ENCODE measurements at places on chromosomes 12 and 14. TPM values are rescaled to one million over a fixed set of nuclear protein-coding genes. Genes with fewer than 3 reads are reported as not detected.

The LMO3 gene
- total RNA-seq, result 0.50 TPM

The SLC6A13 gene
- total RNA-seq, result not detected

The SRRM4 gene
- not detected for total RNA-seq

DNA sequence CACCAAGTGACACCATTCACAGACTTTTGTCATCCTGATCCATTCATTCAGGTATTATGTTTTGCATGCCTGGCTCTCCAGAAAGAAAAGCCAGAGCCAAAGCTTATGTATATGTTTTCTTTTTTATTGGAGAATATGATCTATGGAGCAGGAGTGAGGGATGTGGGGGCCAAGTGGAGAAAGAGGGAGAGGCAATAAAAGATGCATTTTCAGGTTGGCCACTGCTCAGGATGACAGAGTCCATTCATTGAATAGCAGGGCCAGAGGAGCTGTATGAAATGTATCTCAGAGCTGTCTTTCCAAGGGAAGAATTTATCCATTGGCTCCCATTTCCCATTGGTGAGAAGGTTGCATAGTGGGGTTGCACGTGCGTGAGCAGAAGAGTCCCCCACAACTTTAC, 416.1 kb downstream of the ATP23 start:
- no peaks in the 10 kb centered on the region for H3K36me3 ChIP-seq
- H3K4me3 ChIP-seq, result no peak overlapping the region
- no peak for DNase-seq
- no peaks in the 10 kb centered on the region for H3K27me3 ChIP-seq
- H3K27ac ChIP-seq, result no peak overlapping the region

The IQSEC3 gene
- total RNA-seq, result 1.3 TPM

- H3K27ac ChIP-seq, result no peak overlapping the region
- no peaks in the 10 kb centered on the region for H3K36me3 ChIP-seq
- no peaks in the 10 kb centered on the region for H3K27me3 ChIP-seq
- DNase-seq, result no peak
- no peak overlapping the region for H3K4me3 ChIP-seq
Observed at GRCh38 chr12:19498099-19498498, 58.8 kb downstream of the AEBP2 start.

The DIO2 gene
- total RNA-seq, result 3.3 TPM

DNA sequence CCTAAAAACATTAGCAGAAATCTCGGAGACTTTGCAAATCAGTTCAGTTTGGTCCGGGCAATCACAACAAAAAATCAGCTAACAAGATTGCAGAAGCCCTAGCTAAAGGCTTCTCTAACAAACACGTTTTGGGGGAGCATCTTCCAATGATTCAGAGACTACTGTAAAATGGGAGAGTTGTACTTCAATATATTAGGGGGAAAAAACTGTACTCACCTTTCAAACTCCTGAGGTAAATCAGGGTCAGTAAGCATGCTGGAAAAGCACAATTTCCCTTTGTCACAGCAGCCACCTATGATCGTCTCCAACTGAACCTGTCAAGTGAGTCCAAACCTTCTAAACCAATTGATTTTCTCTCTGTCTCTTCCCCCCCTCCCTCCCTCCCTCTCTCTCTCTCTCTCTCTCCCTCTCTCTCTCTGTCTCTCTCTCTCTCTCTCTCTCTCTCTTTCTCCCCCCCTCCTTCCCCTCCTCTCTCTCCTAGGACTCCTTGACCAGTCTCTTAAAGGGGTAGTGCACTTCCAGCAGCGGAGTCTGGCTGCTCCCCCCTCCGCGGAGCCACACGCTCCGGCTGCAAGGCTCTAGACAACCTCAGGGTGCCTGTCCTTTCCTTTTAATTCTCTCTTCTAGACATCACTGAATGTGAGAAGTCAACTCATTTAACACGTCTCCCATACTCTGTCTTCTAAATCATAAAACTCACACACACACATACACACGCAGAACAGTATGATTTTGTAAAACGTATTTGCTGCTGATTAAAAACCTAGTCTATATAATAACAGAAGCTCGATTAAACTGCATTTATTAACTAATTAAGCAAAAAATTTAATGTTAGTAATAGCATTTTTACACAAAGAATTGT, at the start of gene SOX5:
Gene SOX5 (minus strand): TSS at position 323 of the 862 bp plus-strand sequence. CDS start 69 bp downstream, at position 254.
- DNase-seq, result peak; percentile 83
- no peaks in the 10 kb centered on the region for H3K27me3 ChIP-seq
- no peak within 1 kb of the TSS for H3K27ac ChIP-seq
- no peaks in the 10 kb centered on the region for H3K36me3 ChIP-seq
- H3K4me1 ChIP-seq, result no peaks in the 10 kb centered on the region
- peak within 1 kb of the TSS; percentile 66 for H3K4me3 ChIP-seq

- no peak for DNase-seq
- H3K27ac ChIP-seq, result no peak overlapping the region
- no peak overlapping the region for H3K4me3 ChIP-seq
Observed at GRCh38 chr12:28440081-28440608, 249.9 kb downstream of the CCDC91 start.

DNA sequence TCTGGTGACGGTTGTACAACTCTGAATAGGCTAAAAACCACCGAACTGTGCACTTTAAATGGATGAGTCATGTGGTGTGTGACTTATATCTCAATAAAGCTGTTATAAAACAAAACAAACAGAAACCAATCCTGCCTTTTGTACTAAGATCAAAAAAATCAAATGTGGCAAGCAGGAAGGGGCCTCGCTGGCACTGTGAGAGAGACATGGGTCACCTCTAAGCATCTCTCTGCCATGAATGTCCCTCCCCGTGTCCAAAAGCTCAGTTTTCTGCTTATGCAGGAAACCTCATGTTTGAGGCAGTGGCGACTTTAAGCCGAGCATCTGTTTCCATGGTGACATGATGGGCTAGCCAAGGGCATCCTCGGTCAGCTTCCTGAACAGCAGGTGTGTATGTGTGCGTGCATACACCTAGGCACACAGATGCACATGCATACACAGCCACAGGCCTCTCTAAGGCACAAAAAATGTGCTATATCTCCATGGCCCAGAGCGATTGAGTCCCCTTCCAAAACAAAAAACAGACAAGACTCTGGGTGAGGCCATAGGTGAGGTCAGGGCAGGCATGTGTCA, 44.4 kb downstream of the ARL6IP4 start:
- H3K36me3 ChIP-seq, result no peaks in the 10 kb centered on the region
- H3K4me3 ChIP-seq, result no peak overlapping the region
- no peaks in the 10 kb centered on the region for H3K27me3 ChIP-seq
- H3K27ac ChIP-seq, result no peak overlapping the region
- peak; percentile 44 for DNase-seq

DNA sequence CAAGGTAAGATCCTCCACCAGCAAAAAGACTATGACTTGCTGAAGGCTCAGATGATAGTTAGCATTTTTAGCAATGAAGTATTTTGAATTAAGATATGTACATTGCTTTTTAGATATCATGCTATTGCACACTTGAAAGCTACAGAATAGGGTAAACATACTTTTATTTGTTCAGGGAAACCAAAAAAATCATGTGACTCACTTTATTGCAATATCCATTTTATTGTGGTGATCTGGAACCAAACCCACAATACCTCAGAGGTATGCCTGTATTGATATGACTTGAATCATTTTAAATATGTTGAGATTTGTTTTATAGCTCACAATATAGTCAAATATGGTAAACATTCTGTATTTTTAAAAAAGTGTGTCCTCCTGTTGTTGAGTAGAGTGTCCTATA, 96.1 kb downstream of the DIO3 start:
- no peaks in the 10 kb centered on the region for H3K27me3 ChIP-seq
- no peak overlapping the region for H3K27ac ChIP-seq
- H3K4me1 ChIP-seq, result no peaks in the 10 kb centered on the region
- H3K4me3 ChIP-seq, result no peak overlapping the region
- no peaks in the 10 kb centered on the region for H3K36me3 ChIP-seq

The RD3L gene
- not detected for total RNA-seq

GRCh38 chr12:109835827-109836226, 2.6 kb upstream of the TRPV4 start:
- no peak for DNase-seq
- peaks cover 3% of the 10 kb centered on the region for H3K4me1 ChIP-seq
- H3K36me3 ChIP-seq, result no peaks in the 10 kb centered on the region
- H3K4me3 ChIP-seq, result no peak overlapping the region

DNA sequence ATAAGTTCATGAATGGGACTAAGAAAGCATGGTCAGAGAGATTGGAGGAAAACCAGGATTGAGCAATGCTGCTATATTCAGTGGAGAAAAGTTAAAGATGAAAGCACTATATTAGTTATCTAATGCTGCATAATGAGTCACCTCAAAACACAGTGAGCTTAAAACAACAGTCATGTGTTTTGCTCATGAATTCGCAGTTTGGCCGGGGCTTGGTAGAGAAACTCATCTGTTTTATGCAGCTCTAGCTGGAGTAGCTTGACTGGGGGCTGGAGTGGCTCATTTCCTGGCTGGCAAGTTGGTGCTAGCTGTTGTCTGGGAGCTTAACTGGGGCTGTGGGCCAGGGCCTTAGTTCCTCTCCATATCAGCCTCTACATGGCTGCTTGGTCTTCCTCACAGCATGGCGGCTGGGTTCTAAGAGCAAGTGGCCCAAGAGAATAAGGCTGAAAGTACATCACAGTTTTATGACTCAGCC, 90.1 kb downstream of the ADCK1 start:
- no peak overlapping the region for H3K27ac ChIP-seq
- H3K4me3 ChIP-seq, result no peak overlapping the region
- DNase-seq, result peak; percentile 93
- H3K36me3 ChIP-seq, result no peaks in the 10 kb centered on the region

GRCh38 chr12:115037830-115038229, 353.9 kb upstream of the TBX3 start:
- H3K36me3 ChIP-seq, result no peaks in the 10 kb centered on the region
- H3K27me3 ChIP-seq, result no peaks in the 10 kb centered on the region
- H3K4me3 ChIP-seq, result no peak overlapping the region
- no peak overlapping the region for H3K27ac ChIP-seq

Measured in fibroblast of lung (primary cell).